Neural crest cell (in vitro differentiated cells): ENCODE measurements at places on chromosomes 4 and X. TPM values are rescaled to one million over a fixed set of nuclear protein-coding genes. Genes with fewer than 3 reads are reported as not detected.

USP17L25 gene
- total RNA-seq = not detected in 2 replicates

ZNF711 gene
- 23.1 and 24.0 TPM in 2 replicates for total RNA-seq

PAGE1 gene
- total RNA-seq = not detected in 2 replicates

DNA sequence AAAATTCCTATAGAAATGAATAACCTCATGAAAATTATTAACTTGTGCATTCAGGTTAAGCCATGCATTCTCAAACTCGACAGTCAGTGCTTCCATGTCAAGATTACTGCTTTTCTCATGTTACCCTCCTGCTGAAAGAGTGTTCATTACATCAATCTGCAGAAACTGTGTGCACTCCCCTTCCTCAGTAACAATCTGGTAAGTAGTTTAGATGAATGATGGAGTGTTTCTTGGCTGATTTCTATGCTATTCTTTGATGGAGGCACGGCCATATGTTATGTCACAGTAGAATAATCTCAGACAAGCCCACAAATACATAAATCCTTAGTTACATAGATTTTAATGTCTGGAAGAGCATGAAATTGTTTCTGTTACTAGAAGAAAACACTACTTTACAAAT is 193.3 kb upstream of the FAM47A start:
- H3K27ac ChIP-seq = no peak overlapping the region
- H3K4me1 ChIP-seq = no peaks in the 10 kb centered on the region
- H3K36me3 ChIP-seq = no peaks in the 10 kb centered on the region
- no peak for DNase-seq

DNA sequence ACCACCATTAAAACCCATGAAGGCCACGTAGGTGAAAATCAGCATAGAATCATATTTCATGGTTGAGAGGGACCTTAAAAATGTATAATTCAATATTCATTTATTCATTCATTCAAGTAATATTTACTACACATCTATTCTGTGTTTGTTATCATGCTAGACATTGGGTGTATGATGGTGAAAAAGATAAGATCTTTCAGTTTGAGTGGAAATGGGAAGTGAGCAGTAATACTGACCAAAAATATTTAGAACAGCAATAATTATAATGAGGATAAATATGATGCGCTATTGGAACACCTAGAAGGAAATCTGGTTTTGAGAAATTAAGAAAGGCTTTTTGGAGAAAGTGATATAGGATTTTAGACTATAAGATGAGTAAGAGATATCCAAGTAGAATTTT is 28.0 kb downstream of the DKK2 start:
- no peaks in the 10 kb centered on the region for H3K36me3 ChIP-seq
- no peaks in the 10 kb centered on the region for H3K27me3 ChIP-seq
- no peak for DNase-seq
- H3K4me3 ChIP-seq = no peak overlapping the region

DNA sequence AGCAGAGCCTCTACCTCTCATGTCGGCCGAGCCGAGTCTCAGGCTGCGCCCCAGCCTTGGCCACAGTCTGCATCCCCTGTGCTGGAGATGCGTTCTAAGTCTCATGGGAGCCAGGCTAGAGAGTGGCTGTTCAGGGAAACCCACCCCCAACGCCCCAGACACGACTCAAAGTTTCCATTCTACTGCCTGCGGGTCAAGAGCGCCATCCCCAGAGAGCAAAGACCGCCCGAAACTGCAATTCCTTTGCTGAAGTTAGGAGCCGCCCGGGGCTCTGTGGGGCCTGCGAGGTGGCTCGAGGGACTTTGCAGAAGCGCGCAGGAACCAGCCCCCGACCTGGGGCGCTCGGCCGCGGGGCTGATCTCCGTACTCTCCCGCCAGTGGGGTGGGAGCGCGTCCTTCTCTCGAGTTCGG is 10.0 kb upstream of the ELF4 start:
- no peak overlapping the region for H3K27ac ChIP-seq
- peaks cover 13% of the 10 kb centered on the region for H3K27me3 ChIP-seq
- DNase-seq = peak; percentile 13
- H3K36me3 ChIP-seq = peaks cover 15% of the 10 kb centered on the region

UGT2B10 gene
- total RNA-seq = not detected in 2 replicates

DNA sequence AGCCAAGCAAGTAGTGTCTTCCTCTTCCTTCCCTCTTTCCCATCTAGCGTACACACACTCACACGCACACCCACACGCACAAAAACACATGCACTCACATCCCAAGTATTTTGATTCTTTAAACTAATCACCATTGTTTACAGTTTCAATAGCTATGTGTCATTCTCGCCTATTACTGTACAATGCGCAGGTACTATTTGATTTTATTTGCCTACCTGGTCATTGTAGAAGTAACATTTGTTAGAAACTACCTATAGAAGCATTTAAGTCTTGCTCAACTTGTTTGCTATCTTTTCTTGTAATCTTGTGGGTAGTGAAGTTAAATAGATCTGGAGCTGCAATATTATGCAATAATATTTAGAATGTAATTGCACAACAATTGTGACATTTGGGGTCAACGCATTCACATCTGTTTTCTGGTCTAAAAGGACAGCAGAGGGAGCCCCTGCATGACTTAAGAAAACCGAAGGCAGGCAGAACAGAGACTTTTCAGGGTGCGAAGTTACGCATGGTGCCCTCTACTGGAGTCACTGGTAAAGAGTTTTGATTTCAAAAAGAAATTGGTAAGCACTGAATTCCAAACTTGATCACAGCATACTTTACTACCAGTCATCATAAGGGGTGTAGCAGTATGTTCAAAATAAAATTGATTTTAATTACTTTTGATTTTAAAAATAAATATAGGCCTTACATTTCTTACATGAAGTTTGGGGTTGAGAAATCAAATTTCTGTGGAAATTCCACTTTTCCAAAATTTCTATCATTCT is 503.3 kb upstream of the FAM241A start:
- H3K4me3 ChIP-seq = no peak overlapping the region
- H3K27ac ChIP-seq = no peak overlapping the region
- peaks cover 2% of the 10 kb centered on the region for H3K27me3 ChIP-seq

ITGB1BP2 gene
- total RNA-seq = 7.1 and 10.2 TPM in 2 replicates

DNA sequence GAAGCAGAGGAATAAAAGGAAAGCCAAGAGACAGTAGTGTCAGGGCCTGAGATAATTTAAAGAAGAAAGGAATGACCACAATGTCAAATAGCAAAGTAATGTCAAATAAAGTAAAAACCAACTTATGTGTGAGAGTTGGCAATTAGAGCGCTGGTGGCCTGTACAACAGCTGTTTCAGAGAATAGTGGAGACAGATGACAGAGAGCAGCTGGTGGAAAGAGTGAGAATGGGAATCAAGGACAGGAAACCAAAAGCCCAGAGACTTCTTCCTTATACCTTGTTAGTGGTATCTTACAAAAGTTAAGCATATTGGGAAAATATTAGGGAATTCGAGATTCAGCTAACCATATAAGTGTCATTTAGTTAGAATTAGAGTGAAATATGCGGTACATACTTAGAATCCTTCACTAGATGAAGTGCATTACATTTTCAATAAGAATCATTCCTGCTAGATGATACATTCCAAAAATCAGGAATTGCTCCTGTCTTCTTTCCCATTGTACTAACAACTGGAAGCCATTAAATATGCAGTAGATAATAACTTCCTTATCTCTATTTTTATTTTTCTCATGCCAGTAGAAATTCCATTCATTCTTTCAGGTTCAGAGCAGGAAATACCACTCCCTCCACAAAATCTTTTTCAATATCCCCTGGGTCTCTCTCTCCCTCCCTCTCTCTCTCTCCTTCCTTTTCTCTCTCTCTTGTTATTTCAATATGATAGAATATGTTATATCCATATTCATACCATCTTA is 525.4 kb downstream of the CENPC start:
- H3K4me3 ChIP-seq = no peak overlapping the region
- H3K27ac ChIP-seq = no peak overlapping the region
- no peak for DNase-seq
- no peaks in the 10 kb centered on the region for H3K27me3 ChIP-seq
- peaks cover 7% of the 10 kb centered on the region for H3K36me3 ChIP-seq

MAP3K15 gene
- 1.2 and 2.0 TPM in 2 replicates for total RNA-seq

DNA sequence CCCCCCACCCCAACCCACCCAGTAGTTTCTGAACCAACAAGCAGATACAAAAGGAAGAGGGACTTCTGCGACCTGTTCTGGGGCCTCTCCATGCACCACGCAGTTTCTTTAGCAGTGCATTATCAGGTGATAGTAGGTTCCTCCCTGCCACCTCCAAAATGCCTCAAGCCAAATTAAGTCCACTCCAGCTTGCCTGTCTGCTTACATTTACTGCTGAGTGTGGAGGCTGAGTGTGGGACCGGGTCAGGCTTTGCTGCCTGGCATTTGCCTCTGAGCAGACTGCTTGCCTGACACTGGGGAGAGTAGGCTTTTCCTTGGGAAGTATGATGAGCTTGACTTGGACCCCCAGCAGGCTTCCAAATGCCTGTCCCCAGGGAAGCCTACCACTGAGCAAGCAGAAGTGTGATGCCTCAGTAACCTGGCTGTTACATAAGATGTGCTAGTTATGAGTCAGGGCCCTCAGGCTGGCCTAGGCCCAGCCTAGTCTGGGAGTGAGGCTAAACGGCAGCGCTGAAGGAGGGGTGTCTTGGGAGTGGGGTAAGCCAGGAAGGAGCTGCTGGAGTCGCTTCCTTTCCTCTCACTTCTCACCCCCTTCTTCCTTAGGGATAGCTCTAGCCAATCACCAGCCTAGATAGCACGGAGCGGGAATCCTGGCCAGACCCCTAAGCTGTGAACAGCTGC is 9.0 kb downstream of the TSC22D3 start:
- H3K4me1 ChIP-seq = no peaks in the 10 kb centered on the region
- no peak overlapping the region for H3K4me3 ChIP-seq
- H3K36me3 ChIP-seq = no peaks in the 10 kb centered on the region
- no peak for DNase-seq

DNA sequence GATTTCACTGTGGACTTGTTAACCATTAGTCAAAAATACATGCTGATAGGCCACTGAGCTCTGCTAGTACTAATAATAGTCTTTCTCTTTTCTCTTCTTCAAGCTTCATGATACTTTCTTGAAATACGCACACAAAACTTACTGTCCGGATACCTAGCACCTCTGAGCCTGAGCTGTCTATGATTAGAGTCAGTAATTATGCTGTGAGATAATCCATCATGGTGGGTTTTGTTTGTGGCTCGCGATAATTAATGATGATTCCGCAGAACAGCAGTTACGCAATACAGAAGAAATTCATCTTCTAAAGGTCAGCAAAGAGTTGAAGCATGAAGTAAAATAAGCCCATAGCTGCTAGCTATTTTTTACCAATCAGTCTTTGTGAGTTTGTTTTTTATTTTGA is 511.5 kb upstream of the GALNT7 start:
- H3K36me3 ChIP-seq = no peaks in the 10 kb centered on the region
- no peak overlapping the region for H3K27ac ChIP-seq
- no peak for DNase-seq
- H3K4me1 ChIP-seq = peaks cover 21% of the 10 kb centered on the region
- H3K4me3 ChIP-seq = no peak overlapping the region

GRCh38 chrX:154380153-154380552 is 1.1 kb downstream of the EMD start:
- H3K27ac ChIP-seq = peak overlapping the region; percentile 96
- H3K4me3 ChIP-seq = peak overlapping the region; percentile 93
- no peak for DNase-seq
- no peaks in the 10 kb centered on the region for H3K27me3 ChIP-seq
- peaks cover 4% of the 10 kb centered on the region for H3K36me3 ChIP-seq

SNCA gene
- 29.6 and 29.7 TPM in 2 replicates for total RNA-seq
